ENCODE measurements at places on chromosomes 6 and 20.
A peak's percentile ranks its signal among the peaks of the same experiment; 100 is the strongest.

DNA sequence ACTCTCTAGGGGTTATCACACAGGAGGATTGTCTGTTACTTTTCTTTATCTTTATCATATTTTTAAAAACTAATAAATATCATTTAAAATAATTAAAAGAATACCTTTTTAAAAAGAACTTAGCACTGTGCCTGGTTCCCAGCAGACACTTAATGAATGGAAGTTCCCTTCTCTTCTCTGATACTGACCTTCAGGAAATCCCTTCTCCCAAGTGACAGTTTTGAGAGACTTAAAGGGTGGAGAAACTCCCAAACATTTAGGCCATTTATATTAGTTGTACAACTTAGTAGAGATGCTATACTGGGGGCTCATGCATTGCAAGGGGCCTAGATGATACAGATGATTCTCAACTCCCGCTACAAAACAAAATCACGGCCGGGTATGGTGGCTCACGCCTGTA lies 18.5 kb downstream of the MAP1LC3A start:
- no peak for DNase-seq

DNA sequence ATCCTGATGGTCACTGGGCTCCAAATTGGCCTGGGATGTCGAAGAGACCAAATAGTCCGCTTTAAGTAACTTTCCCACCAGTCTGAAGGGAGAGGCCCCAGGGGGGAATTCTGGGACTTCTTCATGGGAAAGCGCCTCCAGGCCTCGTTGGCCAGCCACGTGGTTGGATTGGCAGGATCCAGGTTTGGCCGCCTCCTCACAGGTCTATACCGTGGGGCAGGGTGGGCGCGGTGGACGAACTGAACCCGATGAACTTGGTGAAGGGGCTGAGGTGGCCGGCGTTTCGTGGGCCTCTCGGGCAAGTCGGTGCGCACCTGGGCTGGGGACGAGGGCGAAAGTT lies 297 bp downstream of the POM121L2 start:
- DNase-seq = no peak

DNA sequence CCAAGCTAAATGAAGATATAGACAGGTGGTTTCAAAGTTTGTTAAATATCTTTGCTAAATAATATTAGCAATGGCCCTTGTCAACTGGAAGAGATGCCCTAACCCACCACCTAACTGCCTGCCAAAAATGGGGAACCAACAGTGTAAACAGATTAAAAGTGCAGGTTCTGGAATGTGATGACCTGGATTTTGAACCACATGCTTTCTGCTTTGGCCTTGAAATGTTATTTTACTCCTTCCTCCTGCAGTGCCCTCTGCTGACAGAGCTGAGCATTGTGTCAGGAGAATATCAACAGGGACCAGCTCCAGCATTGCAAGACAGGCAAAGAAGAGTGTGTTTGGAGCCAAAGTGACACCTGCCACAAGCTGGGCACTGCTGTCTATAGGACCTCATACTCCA lies 226.6 kb downstream of the MYLK4 start:
- no peak for DNase-seq

GRCh38 chr6:30411515-30412207 lies 66.7 kb downstream of the RPP21 start:
- DNase-seq = no peak

GRCh38 chr6:89045011-89045387 lies 35.6 kb upstream of the PNRC1 start:
- DNase-seq = no peak

GRCh38 chr20:53937339-53937741 lies 133.1 kb downstream of the BCAS1 start:
- DNase-seq = no peak

- DNase-seq = no peak
Measured at GRCh38 chr6:85594197-85594930, 706 bp upstream of the SNX14 start.

DNA sequence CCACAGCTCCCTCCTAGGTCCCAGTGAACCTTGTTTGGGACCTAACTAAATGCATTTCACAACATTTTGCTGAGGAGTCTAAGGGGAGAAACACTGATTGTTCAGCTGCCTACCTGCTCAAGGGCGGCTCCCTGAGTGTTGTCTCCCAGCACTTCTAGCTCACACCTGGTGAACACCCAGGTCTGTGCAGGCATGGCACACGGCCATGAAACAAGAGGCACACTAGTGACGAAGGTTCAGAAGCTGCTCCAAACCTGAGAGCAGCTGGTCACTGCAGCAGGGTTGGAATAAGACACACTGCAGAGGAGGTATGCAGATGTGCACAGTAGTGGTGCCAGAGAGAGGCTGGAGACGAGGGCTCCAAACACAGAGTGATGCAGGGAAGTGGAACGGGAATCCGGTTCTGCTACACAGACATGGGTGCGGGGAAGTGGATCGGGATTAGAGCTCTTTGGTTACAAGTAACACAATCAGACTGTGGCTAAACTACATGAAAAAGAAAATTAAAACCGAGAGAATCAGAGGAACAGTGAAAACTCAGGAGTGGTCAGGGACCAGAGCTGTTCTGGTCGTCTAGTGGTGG lies 486.1 kb upstream of the CDH4 start:
- no peak for DNase-seq

- no peak for DNase-seq
Measured at GRCh38 chr6:155062866-155063341, 67.8 kb downstream of the TIAM2 start.

DNA sequence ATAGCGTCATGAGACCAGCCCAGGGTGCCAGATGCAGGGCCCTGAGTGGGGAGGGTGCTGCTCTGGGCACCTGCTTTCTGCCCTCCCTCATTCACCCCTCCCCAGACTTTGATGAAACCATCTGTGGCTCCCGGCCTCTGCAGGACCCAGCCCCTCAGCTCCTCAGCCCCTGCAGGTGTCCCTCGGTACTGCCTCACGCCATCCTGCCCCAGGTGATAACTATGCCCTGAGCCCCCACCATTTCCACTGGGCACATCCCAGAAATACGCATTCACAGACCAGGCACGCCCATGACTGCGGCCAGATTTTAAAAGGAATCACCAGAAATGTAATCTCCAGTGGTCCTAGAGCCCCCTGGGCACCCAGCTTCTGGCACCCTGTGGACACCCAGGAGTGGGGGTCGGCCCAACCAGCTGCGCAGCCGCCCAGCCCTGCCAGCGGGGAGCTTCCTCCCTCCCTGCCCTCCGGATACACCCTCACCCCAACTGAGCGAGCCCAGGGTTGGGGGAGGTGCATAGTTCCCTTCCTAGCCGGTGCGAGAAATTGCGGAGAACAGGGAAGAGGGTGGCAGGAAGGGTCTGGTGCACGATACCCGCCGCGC lies 615 bp upstream of the NTSR1 start:
- peak; percentile 71 for DNase-seq

- DNase-seq = no peak
Measured at GRCh38 chr6:26003102-26003694, 40.6 kb downstream of the TRIM38 start.

GRCh38 chr6:34964564-34964963 lies 75.5 kb downstream of the ANKS1A start:
- no peak for DNase-seq

DNA sequence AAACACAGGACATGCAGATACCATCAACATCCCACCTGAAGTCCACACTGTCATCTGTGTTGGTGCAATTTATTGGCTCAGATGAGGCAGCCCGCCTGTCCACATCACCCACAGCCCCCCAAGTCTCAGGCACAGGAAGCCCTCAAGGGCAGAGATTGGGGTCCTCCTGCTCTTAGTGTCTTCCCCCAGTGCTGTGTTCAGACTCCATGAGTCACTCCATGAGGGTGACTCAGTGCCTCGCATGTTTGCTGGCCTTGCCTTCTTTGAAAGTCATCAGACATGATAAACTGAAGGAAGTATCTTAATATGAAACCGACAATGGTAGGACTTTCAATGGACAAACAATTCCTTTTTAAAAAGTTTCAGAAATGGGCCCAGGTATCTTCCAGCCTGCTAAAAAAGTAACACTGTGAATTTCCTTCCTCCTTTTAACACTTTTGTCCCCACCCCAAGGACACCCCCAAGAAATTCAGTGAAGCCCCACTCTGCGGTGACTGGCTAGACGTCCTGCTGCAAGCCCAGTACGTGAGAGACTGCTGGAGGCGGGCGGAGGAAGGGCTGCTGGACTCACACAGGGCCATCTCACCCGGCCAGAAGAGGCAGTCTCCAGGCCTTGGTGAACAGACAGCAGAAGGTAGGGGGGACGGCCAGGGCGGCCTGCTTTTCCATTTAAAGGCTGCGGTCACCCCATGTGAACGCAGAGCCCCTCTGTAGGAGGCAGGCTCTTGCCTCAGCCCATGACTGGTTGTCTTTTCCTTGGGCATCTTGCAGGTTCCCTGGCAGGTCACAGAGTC lies 43.0 kb upstream of the KCNK16 start:
- DNase-seq = no peak

GRCh38 chr20:17708675-17709360 lies 9.1 kb downstream of the BANF2 start:
- DNase-seq = no peak

DNA sequence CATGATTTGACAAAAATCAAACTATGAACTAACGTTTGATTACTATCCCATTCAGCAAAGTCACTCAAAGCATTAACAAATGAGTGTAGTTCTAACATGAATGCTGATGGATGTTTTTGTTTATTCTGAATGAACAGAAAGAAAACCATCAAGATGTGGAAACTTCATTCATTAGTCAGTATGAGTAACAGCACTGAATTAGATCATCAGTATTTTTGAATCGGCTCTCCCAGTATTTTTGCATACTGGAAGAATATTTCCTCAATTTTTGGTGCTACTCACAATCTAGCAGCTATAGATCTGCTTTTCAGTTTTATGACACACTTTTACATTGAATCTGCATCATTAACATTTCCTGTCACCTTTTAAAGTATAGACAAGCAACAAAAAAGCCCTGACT lies 63.8 kb upstream of the CD83 start:
- DNase-seq = no peak

GRCh38 chr6:12578097-12578496 lies 138.5 kb upstream of the PHACTR1 start:
- DNase-seq = no peak

DNA sequence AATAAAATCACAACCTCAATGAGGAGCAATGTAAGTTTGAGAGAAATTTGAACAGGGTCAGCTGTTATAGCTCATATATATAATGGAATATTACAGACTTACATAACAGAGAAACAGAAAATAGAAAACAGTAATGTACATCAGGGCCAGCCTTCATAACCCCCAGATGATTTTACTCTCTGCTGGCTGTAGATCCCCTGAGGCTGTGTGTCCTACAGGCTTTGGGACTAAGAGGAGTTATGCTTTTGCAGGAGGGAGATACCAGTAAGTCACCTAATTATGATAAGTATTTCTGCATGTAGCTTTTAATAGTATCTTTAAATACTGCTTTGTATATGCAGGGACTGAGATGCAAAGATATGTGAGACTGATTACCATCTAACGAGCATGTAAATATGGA lies 105.8 kb upstream of the ASCC3 start:
- no peak for DNase-seq

GRCh38 chr6:44697327-44697726 lies 309.8 kb downstream of the CDC5L start:
- DNase-seq = no peak

- no peak for DNase-seq
Measured at GRCh38 chr6:2102966-2103365, 142.4 kb downstream of the GMDS start.

- no peak for DNase-seq
Measured at GRCh38 chr20:48667889-48668413, 159.8 kb downstream of the PREX1 start.

DNA sequence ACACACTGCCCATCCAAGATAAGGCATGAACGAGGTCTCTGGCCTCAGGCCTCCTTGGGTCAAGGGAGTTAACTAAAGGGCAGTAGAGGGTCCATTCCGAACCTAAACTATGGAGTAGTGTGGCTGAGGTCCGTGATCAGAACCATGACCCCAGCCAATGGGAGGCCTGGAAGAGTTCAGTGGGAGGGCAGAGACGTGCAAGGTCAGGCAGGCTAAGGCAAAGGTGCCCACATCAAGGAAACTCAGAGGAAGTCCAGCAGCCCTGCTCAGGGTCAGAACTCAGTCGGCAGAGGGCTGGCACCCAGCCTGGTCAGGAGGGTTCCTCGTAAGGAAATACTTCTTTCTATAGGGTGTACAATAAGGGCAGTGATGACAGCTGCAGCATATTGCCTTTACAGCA lies 152.2 kb downstream of the SOD2 start:
- DNase-seq = no peak

GRCh38 chr6:166640342-166641043 lies 13.4 kb upstream of the RPS6KA2 start:
- no peak for DNase-seq

DNA sequence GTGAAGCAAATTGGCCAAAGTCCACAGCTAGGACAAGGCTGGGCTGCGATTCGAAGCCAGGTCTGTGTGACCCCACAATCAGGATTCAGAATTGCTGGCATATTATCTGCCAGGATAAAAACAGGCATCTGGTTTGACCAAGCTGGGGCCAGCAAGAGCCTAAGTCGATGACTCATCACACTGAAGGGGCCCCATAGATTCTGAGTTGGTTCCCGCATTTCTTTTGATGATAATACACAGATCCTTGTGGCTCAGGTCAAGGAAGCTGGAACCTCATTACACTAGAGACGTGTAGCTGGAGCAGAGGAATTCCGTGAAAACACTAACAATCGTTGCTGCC lies 6.5 kb downstream of the KCNB1 start:
- DNase-seq = no peak

- DNase-seq = no peak
Measured at GRCh38 chr6:145809211-145809610, 5.4 kb downstream of the FBXO30 start.

DNA sequence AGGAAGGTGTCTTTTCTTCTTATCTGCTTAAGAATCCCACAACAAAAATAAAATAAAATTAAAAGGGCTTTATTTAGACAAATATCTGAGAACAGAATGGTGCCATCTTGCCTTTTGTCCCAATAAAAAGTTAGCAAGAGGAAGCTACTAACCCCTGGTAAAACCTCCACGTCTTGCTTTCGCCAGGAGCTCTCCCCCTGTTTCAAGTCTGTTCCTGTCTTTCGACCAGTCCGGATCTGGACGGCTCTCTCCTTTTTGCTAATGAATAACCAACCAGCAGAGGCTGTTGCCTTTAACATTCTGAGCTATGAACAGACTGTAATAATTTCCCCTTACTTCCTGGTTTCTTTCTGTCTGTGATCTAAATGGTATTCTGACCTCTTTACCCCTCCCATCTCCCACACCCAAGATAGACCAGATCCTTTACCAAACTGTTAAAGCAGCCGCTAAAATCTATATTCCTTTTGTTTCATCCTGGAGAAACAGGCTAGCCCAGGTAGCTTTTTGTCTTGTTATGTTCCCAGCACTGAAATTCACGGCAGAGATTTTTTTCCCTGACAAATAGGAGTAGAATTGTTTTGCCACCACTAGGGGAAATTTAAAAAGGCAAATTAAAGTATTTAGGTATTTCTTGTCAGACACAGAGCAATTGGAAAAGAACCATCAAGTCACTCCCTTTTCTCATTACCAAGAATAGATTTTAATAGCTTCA lies at the start of gene FRK:
FRK (minus strand) TSS at position 320 of the 712 bp plus-strand sequence. CDS start 580 bp downstream, outside the sequence.
- DNase-seq = no peak

DNA sequence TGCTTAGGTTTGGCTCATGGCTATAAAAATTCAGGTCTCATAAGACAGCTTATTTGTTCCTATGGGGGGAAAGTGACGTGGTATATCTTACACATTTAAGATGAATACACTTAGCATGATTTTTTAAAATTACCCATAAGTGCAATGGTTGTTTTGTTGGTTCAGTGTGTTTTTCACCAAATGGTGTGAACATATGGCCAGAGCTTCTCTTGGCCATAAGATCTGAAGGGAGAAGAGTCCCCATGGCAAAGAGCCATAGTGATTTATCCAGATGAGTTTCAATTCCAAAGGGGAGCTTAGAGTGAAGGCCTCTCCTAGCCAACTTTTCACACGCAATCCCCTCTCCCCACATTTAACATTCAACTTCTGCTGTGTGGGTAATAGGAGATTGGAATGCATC lies 107.6 kb downstream of the TMEM242 start:
- DNase-seq = no peak

Data from GM12891 (cell line).